ENCODE measurements at places on chromosomes 2 and 18.

DNA sequence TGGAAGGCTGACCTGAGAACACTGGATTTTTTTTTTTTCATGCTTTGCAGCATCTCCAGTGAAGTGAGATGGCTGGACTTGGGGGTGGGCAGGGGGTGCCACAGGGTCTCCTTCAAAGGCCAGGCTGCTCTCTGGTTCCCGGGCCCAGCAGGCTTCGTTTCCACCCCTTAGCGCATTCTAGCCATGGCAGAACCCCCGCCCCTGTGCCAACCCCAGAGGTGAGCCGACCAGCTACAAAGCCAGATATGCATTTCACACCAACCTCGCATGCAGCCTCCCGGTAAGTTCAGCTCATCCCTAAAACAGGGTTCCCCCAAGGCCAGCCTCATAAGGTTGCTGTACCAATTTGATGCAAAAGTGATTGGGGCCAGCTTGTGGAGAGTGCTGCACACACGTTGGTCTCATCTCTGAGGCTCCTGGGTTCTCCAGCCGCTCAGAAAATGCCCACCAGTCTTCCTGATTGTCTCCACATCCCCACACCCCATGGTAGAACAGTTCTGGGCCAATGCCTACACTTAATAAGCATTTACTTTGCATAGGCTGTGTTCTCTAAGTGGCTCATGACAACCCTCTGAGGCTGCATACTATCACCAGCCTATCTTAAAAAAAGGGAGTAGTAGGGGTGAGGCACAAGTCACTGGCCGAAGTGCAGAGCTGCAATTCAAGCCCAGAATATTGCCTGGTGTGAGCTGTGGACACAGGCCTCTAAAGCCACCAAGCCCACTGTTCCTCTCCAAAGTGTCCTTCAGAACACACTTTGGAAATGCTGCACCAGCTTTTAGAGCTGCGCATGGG is 23.3 kb downstream of the SMAD7 start:
- DNase-seq: no peak

DNA sequence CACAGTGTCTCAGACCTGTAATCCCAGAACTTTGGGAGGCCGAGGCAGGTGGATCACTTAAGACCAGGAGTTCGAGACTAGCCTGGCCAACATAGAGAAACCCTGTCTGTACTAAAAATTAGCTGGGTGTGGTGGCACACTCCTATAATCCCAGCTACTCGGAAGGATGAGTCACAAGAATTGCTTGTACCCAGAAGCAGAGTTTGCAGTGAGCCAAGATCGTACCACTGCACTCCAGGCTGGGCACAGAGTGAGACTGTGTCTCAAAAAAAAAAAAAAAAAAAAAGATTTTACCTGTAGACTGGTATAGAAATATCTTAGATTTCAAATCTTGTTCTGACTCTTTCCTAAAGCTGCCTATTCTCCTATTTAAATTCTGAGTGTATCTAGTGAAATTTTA is 7.2 kb upstream of the KLHL29 start:
- no peak for DNase-seq

GRCh38 chr2:13106302-13106701 is 389.6 kb downstream of the TRIB2 start:
- no peak for DNase-seq

GRCh38 chr2:229340086-229340760 is 69.1 kb upstream of the PID1 start:
- no peak for DNase-seq

DNA sequence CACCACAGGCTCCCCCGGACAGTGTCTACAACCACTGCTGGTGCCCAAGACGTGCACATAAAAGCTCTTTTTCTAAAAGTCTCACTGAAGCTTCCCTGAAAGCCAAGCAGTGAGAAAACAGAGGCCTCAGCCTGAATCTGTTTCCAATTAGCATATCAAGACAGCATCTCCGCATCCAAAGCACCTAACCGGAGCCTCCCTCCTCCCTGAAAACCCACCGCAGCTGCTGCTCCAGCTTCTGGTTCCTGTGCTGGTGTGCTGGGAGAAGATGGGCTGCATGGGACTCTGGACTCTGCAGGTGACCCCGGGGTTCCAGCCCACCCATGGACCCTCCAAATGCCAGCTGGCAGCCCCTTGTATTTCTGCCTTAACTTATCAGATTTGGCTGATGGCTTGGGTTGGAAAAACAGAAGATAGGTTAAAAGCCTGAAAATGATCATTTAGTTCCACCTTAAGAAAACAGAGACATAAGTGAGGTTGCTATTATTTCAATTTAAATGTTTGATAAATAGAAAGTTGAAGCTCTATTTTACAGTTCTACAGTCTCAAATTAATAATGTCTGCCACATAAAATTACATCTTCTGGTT is 103.3 kb downstream of the TMEM18 start:
- DNase-seq: no peak

- DNase-seq: no peak
These were observed 141.6 kb downstream of the ICOS start for GRCh38 chr2:204078003-204078698.

- no peak for DNase-seq
These were observed 53.3 kb downstream of the ARHGAP28 start for GRCh38 chr18:6782861-6783260.

DNA sequence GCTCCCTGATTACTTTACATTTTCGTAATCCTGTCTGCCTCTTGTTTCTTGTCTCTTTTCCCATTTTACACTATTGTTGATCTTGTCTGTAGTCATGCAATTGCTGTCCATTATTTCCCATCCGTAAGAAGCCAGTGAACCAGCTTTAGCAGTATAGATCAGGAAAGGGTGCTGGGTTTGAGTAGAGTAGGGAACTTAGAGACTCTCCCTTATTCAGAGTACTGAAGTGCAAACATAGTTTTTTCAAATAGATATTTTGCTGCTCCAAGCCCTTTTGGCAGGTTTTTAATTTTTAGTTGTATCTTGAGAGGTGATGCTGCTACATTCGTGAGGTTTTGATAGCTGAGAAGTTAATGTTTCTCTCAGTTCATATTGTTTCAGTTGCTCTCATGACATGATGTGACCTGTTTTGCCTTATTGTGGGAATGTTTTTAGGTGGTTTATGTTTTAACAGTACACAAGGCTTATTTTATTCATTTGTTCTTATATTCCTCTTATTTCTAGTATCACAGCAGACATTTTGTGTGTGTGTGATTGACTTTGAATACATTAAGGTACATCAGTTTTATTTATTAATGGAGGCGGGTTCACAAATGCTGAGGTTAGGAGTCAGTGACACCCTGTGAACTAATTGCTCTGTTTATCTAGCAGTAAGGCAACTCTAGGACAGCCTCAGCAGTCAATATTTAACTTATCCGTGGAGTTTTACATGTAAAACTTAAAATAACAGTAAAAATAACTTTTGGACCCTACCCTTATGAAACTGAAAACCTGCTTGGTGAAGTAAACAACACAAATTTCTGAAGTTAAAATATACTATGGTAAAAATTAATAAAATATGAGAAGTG is 118.4 kb downstream of the ZNF407 start:
- no peak for DNase-seq

DNA sequence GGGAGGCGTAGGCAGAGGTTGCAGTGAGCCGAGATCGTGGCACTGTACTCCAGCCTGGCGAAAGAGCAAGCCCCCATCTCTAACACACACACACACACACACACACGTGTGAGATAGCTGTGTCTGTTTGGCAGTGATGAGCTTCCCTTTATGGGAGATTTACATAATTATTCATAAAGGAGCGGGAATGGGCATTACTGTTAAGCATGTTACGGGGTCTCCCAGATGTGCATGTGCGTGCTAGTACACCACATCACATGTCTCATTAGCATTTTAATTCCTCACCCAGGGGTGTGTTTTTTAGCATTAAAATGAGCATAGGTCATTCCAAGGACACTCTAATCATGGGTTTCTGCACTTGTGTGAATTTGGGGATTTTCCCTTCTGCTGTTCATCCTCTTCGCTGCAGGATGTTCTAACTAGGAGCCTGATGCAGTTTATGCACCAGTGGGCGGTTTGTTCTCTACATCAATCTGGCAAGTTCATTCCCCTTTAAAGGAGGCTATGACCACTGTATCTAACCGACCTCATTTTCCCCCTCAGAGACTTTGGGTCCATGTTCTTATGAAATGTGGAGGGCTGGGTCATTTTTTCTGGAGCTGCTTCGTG is 1.0 kb upstream of the FAM178B start:
- no peak for DNase-seq

- no peak for DNase-seq
These were observed 268.1 kb upstream of the CXCR4 start for GRCh38 chr2:136386046-136386445.

DNA sequence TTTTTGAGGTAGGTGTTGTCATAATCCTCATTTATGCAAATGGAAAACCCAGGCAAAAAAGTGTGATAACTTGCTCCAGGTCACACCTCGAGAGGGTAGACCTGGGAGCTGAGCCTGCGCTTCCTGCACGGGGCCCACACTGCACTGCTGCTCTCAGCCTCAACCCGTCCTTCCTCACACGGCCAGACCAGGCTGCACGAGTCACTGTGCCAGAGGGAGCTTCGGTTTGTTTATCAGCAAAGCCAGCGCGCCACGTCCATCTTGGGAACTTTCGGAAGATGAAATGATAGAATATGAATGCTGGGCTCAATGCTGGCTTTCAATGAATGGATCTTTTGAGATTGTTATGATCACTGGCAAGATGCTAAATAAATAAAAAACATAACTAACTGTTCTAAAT is 14.4 kb downstream of the COPS9 start:
- no peak for DNase-seq

- DNase-seq: no peak
These were observed 249.1 kb upstream of the RBMS1 start for GRCh38 chr2:160742667-160743066.

DNA sequence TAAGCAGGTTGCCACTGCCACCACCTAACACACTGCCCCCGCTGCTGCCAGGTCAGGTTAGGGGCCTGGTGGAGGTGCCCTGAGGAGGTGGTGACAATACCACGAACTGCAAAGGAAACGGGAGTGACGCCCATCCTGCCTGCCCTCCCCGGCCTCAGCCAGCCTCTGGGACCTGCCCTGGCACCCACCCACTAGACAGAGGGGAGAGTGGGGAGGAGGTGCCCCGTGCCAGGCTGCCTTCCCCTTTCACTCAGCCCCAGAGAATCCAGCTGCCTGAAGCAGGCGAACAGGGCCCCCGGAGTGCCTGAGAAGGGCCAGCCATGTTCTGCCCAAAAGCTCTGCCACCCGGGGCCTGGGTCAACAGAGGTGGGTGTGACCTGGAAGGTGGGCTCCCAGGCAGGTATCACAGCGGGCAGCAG is 44.5 kb upstream of the FOSL2 start:
- DNase-seq: no peak

- no peak for DNase-seq
These were observed 276.9 kb downstream of the ZNF804A start for GRCh38 chr2:184875212-184875611.

- DNase-seq: no peak
These were observed 90.1 kb downstream of the NFATC1 start for GRCh38 chr18:79485788-79486355.

DNA sequence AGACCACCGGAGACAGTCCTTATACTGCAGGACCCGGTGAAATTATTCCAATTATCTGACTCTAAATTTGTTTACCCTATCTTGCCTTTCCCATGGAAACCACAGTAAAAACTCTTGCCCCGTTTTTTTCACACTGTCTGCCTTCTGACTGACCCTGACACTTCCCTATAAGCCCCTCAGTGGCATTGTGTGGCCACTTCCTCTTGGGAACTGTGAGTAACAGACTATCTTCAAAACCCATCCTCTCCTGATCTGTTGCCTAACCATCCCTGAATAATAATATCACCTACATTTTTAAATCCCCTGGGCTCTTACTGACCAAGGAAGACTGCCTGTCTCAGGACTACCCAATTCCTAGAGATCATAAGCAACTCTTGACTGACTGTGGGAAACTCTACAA is 42.6 kb upstream of the RNF152 start:
- DNase-seq: no peak

DNA sequence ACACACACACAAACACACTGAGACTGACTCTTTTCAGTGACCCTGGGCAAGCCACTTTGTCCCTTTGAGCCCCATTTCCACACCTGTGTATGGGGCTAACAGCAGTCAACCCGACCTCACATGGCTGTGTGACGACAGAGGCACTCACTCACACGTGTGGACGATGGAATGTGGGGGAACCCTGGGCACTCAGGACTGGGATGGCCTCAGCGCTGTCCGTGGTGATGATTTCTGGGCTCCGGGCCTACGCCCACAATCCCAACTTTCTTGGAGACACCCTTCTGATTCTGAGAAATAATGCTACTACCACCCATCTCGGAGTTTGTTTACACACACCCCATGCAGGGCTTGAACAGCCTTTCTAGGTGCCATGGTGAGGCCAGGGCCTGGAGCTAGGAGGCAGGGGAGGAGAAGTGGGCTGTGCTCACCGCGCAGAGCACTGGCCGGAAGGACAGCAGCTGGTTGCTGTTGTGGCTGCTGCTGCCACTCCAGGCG is 1.5 kb downstream of the CRYBA2 start:
- no peak for DNase-seq

- DNase-seq: no peak
These were observed 12.6 kb downstream of the CNDP1 start for GRCh38 chr18:74546751-74547530.

- DNase-seq: no peak
These were observed 54.3 kb upstream of the PKDCC start for GRCh38 chr2:41993435-41993925.

DNA sequence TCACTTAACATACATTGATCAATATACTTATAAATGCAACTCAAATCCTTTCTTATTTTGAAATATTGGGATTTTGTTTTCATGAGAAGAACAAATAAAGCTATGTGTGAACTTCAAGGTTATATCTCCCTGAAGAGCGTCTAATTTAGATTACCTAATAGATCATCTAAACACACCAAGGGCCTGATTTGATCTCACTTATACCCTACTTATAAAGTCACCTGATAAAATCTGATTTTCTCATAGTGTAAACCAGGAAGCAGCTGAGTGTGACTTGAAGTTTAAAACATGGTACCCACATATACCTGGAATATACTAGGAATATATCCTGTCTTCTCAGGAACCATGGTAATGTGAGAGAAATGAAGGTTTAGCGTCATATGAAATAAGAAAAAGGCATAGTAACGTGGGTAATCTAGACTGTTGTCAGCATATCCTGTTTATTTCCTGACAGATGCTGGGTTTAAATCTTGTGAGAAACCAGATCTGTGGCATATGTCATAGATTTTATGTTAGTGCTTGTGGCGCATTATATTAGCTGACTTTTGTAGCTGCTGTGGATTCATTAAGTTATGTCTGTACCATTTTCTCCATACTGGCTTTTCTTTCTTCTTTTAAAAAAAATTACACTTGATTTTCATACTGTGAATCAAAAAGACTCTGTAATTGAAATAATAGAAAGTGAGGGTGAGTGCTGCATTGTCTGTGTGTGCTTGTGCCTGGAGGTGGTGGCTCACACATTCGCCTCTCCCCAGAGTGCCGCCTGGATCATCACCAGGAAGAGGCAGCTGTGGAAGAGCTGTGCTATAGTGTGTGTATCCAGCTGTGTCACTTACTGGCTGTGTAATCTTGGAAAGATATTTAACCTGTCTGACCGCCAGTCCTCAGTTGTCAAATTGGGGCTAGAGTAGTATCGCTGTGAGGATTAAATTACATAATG is 164.0 kb downstream of the MYO3B start:
- DNase-seq: no peak

GRCh38 chr2:142991295-142991694 is 113.8 kb downstream of the KYNU start:
- no peak for DNase-seq
